ENCODE measurements at places on chromosomes 4 and X.

GRCh38 chr4:71239365-71239764 is 99.5 kb upstream of the SLC4A4 start:
- no peak for DNase-seq

DNA sequence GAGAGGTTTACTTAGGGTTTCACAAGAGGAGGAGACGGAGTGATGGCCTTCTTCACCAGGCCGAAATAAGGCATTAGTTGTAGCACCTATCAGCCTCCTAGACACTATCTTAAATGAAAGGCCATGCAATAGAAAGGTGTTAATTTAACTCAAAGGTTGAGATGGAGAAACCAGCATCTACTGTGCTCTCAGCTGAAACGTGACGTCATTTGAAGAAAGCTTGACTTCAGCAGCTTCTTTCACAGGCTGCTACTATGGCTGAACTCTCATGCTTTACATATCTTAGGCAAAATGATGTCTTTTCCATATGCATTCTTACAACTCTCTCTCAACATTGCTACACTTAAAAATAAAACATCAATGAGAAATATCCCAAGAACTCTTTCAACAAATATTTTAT is 99.6 kb downstream of the GUCY2F start:
- no peak for DNase-seq

DNA sequence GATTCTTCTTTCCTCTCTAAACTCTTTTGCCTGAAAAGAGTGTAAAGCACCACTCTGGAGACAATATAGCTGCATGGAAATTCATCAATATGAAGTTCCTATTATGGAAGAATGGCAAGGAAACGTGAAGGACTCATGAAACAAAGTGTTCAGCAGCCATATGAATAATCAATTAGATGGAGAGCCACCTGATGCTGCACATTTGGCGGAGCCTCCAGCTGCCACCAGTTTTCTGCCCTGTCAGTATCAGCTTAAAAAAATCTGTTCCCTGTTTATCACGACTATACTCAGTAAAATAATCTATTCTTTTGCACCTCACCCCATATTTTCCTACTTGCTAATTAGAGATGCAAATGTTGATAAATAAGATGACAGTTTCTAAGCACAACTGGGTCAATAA is 276.0 kb downstream of the UNC5C start:
- DNase-seq, result no peak

DNA sequence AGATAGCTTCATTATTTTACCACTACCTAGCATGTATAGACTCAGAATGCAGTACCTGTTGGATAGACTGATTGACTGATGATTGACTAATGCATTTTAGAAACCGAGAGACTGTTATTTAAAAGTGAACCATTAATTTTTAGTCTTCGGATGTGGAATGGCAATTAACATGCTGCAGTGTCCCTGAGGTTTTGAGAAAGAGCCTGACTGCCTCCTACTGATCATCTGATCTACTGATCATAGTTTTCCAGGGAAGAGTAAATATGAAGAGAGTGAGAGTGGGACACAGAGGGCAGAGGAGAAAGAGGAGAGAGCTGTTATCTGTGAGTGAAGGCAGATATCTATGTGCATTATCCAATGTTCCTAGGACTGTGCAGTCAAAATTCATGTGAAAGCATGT is 764.7 kb downstream of the TRIML1 start:
- DNase-seq, result no peak

DNA sequence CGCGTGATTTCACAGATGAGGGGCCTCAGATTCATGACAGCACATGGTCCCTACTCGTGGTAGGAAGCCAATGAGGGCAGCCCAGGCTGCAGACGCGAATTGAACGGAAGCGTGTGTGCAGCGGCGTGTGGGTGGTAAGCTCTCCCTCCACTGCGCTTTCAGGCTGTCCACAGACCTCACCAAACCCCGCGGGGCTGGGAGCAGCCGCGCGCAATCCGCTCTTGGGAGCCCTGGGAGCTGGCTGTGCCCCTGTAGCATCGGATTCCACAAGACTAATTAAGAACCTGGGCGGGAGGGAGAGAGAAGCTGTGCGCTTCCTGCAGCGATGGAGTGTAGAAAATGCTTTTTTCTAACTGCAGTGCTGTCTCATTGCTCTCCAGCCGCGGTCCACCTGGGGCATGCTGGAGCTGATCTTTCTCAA is 134.9 kb downstream of the STOX2 start:
- DNase-seq, result no peak

DNA sequence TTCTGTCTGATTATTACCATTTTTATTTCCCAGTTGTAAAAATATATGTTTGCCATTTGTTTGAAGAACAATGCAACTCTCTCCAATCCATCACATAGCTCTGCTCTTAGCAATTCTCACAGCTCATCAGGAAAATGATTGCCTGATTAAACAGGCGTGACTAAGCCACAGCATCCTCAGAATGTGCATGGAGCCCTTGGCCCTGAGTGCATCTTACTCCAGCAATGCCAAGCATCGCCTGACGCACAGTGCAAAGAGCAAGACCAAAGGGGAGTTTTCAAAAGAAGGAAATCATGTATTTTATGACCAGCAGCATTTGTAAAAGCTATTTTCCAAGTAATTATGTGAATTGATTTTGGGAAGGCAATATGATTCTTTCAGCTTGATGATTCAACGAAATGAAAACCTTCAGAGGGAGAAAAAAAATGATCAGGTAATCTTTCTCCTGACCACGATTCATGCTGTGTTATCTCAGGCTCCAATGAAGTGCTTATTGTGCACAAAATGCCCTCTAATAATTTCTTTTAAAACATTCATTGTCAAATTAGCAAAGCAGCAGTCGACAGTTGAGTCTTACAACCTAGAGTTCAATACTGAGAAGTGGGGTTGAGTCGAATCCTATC is 138.0 kb upstream of the FAM9B start:
- no peak for DNase-seq

DNA sequence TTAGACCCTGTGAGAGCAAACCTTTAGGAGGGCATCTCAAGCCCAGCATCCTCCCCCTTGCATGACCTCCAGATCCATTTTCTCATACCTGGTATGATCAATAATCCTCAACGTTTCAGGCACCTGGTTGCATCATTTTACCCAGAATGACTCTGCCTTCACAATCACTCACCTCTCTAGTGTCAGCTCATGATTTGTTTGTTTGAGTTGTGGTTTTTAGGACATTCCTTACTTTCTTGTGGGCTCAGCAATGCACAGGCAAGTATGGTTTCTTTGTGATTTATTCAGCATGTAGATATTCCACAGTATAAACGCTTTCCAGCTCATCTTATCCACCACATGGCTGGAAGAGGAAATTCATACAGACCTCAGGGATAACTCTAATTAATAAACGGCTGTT is 93.6 kb upstream of the CPEB2 start:
- DNase-seq, result no peak
